ENCODE measurements at places on chromosomes 7 and 10. TPM values are rescaled to one million over a fixed set of nuclear protein-coding genes. Genes with fewer than 3 reads are reported as not detected.

Gene TMEM270
- not detected for total RNA-seq

Gene PALD1
- 11.7 TPM for total RNA-seq

Gene VSTM2A
- 27.3 TPM for total RNA-seq

Gene SLK
- 80.5 TPM for total RNA-seq

Gene ODAD2
- 3.2 TPM for total RNA-seq

Gene TFEC
- total RNA-seq = 4.5 TPM

Gene GRID2IP
- not detected for total RNA-seq

Gene FAM131B
- total RNA-seq = 13.0 TPM

Gene RAMP3
- 18.1 TPM for total RNA-seq

Gene CPA4
- total RNA-seq = 3.6 TPM

Gene PRKCQ
- total RNA-seq = 8.7 TPM

Gene NPSR1
- total RNA-seq = 0.99 TPM

Gene PRR15
- total RNA-seq = not detected

Gene CDHR3
- 4.8 TPM for total RNA-seq

Gene TUBAL3
- 0.49 TPM for total RNA-seq

Gene MAGI2
- total RNA-seq = 49.4 TPM

Gene MSMB
- total RNA-seq = not detected

Gene PAX2
- 5.2 TPM for total RNA-seq

Gene TET1
- total RNA-seq = 55.9 TPM

Gene ABCC2
- total RNA-seq = 3.4 TPM

Gene CFAP58
- 1.5 TPM for total RNA-seq

Gene GARIN1A
- total RNA-seq = 0.49 TPM

Gene SFTPA1
- not detected for total RNA-seq

Gene HTR7
- total RNA-seq = 1.2 TPM

Gene WEE2
- total RNA-seq = 0.27 TPM

Gene EGFR
- 44.1 TPM for total RNA-seq

Gene SUN3
- total RNA-seq = not detected

Gene VPS41
- total RNA-seq = 127 TPM

Gene HOXA9
- not detected for total RNA-seq

Gene IL6
- not detected for total RNA-seq

Gene CFTR
- total RNA-seq = 2.5 TPM

Gene CPSF4
- total RNA-seq = 26.4 TPM

Gene ZNF655
- 113 TPM for total RNA-seq

Gene AKR1C8
- 0.27 TPM for total RNA-seq

Gene IRF5
- total RNA-seq = 2.3 TPM

Gene MGMT
- 29.6 TPM for total RNA-seq

Gene GALNT17
- total RNA-seq = 27.0 TPM

Gene VPS37D
- total RNA-seq = 14.6 TPM

Gene KAZALD1
- total RNA-seq = 24.5 TPM

Gene PDZD7
- 2.1 TPM for total RNA-seq

Gene SPACDR
- total RNA-seq = not detected

Gene TBX20
- total RNA-seq = 4.6 TPM

Gene DYDC2
- 2.3 TPM for total RNA-seq

All from camera-type eye (tissue), 1 donor.